ENCODE measurements at places on chromosomes 7 and 10.

- DNase-seq: no peak
These were observed 49.6 kb downstream of the LAMB1 start for GRCh38 chr7:107953265-107953923.

- DNase-seq: no peak
These were observed 565.9 kb upstream of the NRG3 start for GRCh38 chr10:81309041-81309552.

DNA sequence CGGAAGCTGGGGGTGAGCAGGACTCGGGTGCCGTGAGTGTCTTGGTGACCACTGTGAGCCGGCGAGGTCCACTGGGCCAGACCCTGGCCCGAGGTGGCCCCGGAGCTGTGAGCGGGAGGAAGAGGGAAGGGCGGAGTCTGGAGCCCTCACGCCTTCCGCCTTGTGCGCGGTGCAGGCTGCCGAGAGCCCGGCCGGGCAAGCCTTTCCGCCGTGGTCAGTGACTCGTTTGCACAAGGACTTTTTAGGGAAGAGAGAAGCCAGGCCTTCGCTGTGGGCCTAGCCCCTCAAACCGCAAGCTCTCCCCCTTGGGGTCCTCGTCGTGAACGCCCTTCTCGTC, 40.9 kb upstream of the ZNF32 start:
- no peak for DNase-seq

DNA sequence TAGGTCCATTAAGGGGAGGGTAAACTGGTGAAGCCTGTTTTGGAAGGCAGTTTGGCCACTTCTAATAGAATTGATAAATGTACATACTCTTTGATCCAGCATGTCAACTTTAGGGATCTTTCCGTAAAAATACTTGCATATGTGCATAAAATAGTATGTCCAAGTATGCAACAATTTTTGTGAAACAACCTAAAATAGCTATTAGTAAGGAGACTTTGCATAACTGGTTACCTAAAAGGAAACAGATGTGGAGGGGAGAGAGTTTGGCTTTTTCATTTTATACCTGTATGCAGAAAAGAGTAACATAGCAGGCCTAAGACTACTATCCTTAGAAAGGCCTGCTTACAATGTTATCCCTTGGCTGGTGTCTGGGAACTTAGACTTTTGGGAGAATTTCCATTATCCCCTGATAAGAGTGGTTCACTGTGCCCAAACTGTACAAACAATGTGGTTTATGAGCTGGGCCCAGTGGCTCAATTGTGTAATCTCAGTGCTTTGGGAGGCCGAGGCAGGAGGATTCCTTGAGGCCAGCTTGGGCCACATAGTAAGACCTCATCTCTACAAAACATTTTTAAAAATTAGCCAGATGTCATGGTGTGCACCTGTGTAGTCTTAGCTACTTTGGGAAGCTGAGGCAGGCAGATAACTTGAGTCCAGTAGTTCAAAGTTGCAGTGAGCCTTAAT, 21.3 kb downstream of the PTPN12 start:
- DNase-seq: no peak

GRCh38 chr10:110698782-110699201, 54.7 kb downstream of the RBM20 start:
- no peak for DNase-seq

DNA sequence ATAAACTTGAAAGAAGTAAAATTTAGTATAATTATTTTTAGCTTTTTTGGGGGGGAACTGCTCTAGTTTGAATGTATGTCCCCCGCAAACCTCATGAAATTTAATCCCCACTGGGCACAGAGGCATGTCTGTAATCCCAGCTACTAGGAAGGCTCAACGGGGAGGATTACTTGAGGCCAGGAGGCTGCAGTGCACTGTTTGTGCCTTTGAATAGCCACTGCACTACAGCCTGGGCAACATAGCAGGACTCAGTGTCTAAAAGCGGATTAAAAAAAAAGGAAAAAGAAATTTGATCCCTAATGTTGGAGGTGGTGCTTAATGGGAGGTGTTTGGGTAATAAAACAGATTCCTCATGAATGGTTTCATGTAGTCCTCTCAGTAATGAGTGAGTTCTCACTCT, 43.1 kb upstream of the PHF14 start:
- no peak for DNase-seq

DNA sequence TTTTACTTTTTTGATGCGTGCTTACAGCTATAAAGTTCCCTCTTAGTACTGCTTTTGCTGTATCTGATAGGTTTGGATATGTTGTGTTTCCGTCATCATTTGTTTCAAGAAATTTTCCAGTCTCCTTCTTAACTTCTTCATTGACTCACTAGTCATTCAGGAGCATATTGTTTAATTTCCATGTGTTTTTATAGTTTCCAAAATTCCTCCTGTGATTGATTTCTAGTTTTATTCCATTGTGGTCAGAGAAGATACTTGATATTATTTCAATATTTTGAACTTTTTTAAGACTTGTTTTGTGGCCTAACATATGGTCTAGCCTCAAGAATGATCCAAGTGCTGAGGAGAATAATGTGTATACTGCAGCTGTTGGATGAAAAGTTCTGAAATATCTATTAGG, 75.5 kb upstream of the CREB5 start:
- DNase-seq: no peak

GRCh38 chr7:158129037-158130022, 458.3 kb downstream of the PTPRN2 start:
- peak; percentile 43 for DNase-seq

DNA sequence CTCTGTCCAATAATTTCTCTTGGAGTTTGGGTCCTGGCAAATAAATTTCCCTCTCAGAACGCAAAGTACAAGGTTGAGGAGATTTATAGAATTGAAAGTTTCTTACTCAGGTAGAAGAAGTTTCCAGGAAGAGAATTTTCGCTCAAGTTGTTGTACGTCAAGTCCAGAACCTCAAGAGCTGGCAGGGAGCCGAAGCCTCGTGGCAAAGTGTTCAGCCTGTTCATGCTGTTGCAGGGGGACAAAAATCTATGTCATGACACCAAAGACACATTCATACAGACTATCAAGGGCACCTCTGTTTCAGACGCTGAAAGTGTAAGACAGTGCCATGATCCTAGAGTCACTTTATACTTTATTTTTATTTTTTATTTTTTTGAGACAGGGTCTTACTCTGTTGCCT, 62.5 kb downstream of the RSU1 start:
- no peak for DNase-seq

DNA sequence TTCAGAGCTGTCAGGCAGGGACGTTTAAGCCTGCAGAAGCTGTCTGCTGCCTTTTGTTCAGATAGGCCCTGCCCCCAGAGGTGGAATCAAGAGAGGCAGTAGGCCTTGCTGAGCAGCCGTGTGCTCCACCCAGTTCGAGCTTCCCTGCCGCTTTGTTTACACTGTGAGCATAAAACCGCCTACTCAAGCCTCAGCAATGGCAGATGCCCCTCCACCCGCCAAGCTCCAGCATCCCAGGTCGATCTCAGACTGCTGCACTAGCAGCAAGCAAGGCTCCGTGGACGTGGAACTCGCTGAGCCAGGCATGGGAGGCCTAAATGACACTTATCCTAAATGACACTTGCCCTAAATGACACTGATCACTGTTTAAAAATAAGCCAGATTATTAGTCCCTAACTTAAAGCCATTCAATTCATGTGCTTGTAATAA, 6.8 kb upstream of the ASB15 start:
- DNase-seq: no peak

- no peak for DNase-seq
These were observed 25.5 kb upstream of the ABLIM1 start for GRCh38 chr10:114683593-114683992.
